ENCODE measurements at places on chromosomes 12 and 14. TPM values are rescaled to one million over a fixed set of nuclear protein-coding genes. Genes with fewer than 3 reads are reported as not detected.

GRCh38 chr14:87207756-87208155 is 785.2 kb downstream of the GALC start:
- DNase-seq, result no peak

The MEG3 gene
- total RNA-seq, result 126 TPM

The FAM186B gene
- not detected for total RNA-seq

- DNase-seq, result no peak
Measured at GRCh38 chr14:74465335-74465734, 27.8 kb downstream of the NPC2 start.

DNA sequence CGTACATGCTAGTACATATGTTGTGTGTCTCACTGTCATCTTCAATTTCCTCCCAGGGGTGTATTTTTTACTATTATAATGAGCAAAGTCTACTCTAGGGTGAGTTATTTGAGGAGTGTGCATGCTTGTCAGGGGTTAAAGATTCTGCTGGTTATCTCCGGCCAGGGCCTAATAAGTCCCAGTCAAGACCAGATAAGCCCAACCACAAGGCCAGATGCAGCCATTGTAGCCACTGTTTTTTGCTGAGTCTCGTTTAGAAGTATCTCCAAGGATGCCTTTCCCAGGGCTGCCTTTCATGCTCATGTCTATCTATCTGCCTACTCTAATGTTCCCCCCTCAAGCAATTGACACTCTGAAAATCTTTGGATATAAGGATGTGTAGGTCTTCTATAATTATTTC is 300.5 kb downstream of the IPO8 start:
- no peak for DNase-seq

The HECTD4 gene
- 79.6 TPM for total RNA-seq

The CLEC1B gene
- total RNA-seq, result not detected

DNA sequence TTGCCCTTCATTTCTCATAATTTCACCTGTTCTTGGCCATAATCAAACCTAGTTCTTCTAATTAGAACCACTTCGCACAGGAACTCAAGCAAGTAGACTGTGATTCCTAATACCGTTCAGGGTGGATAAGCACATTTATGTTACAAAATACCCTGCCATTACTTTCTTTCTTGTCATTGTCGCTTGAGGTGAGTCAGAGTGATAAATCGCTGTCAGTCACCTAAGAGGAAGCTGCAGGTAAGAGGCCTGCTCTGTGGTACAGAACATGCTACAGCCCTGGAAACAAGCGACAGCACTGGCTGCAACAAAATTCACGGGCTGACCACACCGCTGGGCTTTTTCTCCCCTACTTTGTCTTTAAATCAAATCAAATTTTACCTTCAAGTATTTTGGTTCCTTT is 218.2 kb downstream of the ANO6 start:
- no peak for DNase-seq

GRCh38 chr14:52926953-52927352 is 23.9 kb downstream of the FERMT2 start:
- no peak for DNase-seq

The NID2 gene
- total RNA-seq, result 20.1 TPM

- no peak for DNase-seq
Measured at GRCh38 chr14:41749429-41749828, 142.8 kb downstream of the LRFN5 start.

DNA sequence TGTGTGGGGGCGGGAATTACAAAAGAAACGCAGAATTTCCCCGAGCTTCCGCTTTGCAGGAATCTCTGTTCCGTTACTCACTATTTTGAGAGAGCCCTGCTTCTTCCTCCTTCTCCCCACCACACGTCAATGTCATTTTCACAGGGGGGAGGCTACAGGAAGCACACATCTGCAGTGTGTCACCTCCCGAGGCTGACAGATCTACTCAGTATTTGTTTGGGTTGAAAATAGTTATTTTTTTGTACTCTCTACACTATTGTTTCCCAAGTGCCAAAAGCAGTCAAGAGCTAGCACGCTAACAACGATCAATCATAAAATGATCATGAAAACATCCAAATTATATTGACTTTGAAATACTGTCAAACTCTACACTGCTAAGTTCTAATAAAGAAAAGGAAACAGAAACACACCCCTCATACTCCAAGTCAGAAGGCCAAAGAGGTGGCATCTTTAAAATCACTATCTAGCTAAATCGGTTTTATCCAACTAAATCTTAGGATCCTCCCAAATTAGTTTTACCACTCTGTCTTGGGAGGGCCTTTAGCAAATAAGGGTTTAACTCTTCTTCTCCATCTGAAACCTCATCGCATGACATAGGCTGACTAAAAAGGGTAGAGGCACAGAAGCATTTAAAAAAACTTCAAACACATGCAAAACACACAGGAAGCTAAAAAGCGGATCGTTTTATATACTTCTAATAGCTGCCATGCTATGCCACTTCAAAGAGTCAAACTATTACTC is 51.8 kb downstream of the FOXN3 start:
- DNase-seq, result no peak

The DHRS2 gene
- 0.25 TPM for total RNA-seq

The CHURC1 gene
- total RNA-seq, result 57.9 TPM

The DMAC2L gene
- total RNA-seq, result 31.4 TPM

DNA sequence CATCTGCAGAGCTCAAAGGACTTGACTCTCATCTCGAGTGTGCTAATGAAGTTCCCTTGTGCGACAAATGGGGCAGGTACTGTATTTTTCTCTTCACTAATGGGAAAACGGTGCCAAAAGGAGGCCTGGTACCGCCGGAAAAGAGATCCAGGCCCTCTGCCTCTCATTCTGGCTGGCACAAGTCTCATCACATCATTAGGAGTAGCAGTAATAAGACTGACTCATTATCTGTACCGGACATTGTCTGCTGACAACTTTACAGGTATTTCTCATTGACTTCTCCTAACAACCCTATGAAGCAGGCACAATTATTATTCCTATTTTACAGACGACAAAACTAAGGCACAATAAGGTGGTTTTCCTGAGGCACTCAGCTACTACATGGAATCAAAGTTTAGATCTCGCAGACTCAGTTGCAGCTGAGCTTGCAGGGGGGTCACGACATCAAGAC is 668 bp downstream of the APPL2 start:
- DNase-seq, result no peak

- DNase-seq, result no peak
Measured at GRCh38 chr14:37051680-37052079, 120.7 kb downstream of the SLC25A21 start.

- no peak for DNase-seq
Measured at GRCh38 chr12:116598311-116599284, 39.4 kb downstream of the MAP1LC3B2 start.

- no peak for DNase-seq
Measured at GRCh38 chr14:86391085-86391484, 861.1 kb downstream of the FLRT2 start.

GRCh38 chr12:113088971-113089756 is 32.6 kb downstream of the DTX1 start:
- DNase-seq, result no peak

- DNase-seq, result no peak
Measured at GRCh38 chr14:90454041-90455000, 57.5 kb downstream of the CALM1 start.

The LALBA gene
- not detected for total RNA-seq

The RAB21 gene
- total RNA-seq, result 21.1 TPM

DNA sequence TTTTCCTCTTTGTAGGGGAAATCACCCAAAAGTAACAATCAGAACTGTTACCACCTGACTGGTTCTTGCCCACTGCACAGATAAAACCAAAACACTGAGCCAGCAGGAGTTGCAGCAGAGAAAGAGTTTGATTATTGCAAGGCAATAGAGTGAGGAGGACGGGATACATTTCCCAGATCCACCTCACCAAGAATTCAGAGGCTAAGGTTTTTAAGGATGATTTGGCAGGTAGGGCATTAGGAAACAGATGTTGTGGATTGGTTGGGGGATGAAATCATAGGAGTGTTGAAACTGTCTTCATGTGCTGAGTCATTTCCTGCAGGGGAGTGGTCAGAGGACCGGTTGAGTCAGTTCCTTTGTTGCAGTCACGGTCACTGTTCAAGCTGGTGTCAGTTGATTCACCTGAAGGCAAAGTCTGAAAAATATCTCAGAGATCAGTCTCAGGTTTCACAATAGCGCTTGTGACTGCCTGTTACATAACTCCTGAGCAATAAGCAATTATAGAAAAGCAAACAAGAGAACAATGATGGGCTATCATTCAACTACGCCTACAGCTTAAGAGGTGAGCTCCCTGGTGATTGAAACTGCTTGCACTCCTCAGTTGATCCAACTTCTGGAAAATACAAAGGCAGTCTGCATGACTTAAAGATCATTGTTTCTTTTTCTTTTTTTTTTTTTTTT is 20.3 kb upstream of the AMN1 start:
- DNase-seq, result no peak

The FAM181A gene
- not detected for total RNA-seq

DNA sequence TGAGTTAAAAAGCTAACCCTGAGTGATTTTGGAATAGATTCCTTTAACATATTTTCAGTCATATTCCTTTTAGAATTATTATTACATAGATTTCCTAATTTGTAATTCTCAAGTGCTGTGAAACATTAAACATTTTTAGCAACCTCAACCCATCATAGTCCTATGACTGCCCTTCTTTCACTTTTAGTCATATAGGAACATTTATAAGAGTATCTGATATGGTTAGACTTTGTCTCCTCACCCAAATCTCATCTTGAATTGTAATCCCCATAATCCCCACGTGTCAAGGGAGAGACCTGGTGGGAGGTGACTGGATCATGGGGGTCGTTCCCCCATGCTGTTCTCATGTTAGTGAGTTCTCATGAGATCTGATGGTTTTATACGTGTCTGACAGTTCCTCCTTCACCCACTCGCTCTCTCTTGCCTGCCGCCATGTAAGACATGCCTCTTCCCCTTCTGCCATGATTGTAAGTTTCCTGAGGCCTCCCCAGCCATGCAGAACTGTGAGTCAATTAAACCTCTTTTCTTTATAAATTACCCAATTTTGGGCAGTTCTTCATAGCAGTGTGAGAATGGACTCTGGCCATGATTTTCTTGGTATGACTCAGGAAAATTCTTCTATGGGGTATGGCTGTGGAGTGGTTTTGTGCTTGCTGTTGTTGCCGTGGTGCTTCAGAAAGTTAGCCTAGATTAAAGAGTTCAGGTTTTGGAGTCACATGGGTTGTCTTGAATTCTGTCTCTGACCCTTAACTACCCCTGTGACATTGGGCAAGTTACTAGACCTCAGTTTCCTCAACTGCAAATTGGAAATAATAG is 83.9 kb downstream of the FUT8 start:
- no peak for DNase-seq

GRCh38 chr12:125193376-125194152 is 128.3 kb downstream of the AACS start:
- DNase-seq, result no peak

The PDE3A gene
- 9.6 TPM for total RNA-seq

DNA sequence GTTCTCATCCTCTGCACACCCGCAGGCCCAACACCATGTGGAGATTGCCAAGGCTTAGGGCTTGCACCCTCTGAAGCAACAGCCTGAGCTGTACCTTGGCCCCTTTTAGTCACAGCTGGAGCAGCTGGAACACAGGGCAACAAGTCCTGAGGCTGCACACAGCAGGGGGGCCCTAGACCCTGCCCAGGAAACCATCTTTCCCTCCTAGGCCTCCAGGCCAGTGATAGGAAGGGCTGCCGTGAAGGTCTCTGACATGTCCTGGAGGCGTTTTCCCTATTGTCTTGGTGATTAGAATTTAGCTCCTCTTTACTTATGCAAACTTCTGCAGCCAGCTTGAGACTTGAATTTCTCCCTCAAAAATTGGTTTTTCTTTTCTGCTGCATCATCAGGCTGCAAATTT is 373.5 kb upstream of the CLEC14A start:
- DNase-seq, result no peak

DNA sequence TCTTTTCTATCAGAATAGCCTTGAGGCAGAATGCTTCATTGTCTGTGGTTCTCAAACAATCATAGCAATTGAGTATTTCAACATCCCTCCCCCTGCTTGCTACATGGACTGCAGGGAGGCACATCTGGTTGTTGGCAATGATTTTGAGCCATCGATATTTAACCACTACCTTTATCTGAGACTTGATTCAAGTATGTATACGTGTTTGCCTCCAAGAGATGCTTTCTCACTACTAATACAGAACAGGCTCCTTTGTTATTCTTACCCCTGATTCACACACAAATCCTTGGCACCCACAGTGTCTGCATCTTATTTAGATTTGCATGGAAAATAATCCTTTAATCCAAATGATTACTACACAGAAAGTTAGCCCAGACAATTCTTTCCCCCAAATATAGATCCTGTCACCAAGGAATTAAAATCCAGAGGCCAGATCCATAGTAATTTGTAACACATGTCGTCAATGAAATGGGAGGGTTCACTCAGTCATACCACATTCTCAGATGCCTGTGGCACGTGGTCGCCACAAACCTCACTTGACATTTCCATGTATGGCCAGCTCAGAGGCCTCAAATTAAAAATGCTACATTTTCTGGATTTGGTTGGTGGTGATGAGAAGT is 199.3 kb downstream of the ITPR2 start:
- no peak for DNase-seq

The CCDC38 gene
- not detected for total RNA-seq

DNA sequence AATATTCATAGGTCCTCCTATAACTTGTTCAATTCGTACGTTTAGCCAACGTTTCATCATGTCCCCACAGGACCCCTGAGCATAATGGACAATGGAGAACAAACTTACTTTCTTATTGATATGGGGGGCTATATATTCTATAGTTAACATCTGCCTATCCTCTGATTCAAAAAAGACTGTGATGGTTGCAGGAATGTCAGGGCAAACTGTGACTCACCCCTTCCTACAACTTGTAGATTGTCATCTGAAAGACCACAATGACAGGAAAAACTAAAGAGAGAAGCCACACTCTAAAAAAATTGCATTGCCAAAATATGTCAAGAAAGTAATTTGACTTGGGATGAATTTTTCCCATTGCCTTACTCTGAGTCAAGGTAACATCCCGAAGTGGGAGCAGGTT is 50.8 kb downstream of the CATSPERB start:
- no peak for DNase-seq

DNA sequence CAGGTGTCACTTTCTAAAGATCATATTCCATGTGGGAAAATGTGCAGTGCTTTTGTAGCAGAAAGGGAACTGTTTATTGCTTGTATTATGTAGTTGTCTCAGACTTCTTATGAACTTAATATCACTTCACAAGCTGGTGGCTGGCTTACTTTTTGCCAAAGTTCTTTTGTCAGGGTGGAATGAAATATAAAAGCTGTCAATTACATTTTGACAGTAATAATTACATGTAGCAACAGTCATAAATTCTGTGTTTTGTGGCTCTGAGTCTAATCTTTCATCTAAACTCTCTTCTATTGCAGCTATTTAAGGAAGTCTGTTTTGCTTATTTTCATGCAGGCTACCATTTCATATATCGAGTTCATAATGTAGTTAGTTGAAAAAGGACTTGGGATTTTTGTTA is 106.6 kb downstream of the OTOGL start:
- DNase-seq, result no peak

DNA sequence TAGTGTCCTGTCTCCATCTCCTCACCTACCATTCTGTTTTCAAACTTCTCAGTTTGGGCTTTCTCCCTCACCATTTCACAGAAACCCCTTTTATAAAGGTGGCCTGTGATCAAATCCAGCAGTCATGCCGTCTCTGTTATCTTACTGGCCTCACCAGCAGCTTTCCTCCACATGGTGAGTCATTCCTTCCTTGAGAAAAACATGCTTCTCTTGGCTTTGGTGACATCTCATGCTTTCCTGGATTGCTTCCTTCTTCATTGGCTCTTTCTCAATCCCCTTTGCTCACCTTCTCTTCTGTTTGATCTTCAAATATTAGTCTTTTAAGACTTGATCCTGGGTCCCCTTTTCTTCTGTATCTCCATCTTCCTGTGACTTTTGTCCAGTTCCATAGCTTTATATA is 164.9 kb downstream of the ANO4 start:
- no peak for DNase-seq

GRCh38 chr12:119802472-119802871 is 74.6 kb downstream of the CIT start:
- DNase-seq, result no peak

The BDKRB1 gene
- 2.5 TPM for total RNA-seq
